ENCODE measurements at places on chromosomes 4 and X.

DNA sequence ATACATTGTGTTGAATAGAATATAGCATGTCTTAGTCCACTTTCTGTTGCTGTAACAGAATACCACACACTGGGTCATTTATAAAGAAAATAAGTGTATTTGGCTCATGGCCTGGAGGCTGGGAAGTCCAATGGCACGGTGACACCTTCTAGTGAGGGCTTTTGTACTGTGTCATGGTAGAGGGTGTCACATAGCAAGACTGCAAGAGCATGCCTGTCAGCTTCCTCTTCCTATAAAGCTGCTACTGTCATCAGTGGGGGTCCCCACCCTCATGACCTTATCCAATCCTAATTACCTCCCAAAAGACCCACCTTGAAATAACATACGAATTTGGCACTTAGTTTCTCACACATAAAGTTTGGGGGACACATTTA lies 193.2 kb downstream of the PTTG2 start:
- DNase-seq, result no peak

GRCh38 chrX:102138064-102138463 lies 4.2 kb downstream of the TCEAL6 start:
- no peak for DNase-seq

DNA sequence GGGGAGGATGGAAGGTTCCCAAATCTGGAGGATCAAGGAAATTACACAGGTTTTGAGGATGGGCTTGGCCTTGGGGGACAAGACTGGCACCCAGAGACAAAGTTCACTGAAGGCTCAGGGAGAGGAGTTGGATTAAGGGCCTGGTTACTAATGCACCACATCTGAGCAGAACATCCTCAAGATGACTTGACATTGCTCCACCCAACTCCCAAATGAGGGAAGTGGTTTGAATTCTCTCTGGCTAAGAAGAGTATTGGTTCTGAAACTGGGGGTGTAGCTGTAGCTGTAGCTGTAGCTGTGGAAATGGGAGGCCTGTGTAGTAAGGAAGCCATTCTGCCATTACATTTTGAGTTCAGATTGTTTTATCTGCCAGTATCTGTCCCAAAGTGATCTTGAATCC lies 129.4 kb downstream of the RASL11B start:
- DNase-seq, result no peak

DNA sequence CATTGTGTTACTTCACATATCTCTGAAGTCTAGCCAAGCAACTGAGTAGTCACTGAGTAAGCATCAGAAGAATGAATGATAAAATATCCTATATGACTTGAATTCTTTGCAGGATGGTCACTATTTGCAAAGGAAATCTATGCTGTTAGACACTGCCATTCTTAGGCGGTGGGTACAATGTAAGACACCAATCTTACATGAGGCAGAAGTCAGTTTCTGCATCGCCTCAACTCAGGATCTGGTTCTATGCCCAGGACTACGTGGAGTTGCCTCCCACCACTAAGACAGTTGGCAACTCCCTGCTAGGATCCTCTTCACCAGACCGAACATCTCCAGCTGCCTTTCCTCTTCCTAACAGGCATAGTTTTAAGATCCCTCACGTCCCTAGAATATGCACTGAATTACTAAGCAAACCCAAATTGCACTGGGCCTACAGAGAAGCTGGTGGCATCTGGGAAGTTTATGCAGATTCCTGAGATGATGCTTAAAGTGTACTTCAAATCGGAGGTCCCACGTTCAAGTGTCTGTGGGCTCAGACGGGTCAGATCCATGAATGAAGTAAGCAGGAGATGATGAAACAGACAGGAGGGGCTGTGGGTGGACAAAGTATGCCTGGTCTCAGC lies 45.6 kb downstream of the SEL1L3 start:
- DNase-seq, result no peak

DNA sequence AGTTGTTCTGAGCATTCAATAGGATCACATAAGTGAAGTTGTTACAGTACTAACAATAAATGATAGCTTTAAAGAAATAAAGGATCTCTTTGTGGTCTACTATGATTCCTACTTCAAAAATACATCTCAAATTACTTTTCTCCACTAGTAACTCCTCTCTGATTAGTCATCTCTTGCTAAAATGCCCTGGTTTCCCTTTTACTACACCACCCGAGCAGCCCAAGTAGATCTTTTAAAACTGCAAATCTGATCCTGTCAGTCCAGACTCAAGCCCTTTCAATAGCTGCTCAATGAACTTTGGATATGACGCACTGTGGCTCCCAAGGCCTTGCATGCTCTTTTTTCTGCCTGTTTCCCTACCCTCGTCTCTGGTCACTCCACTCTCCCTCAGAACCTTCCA lies 97.5 kb downstream of the MAOA start:
- no peak for DNase-seq

GRCh38 chr4:176587920-176588319 lies 204.8 kb downstream of the VEGFC start:
- DNase-seq, result no peak

GRCh38 chr4:41012911-41013310 lies 201.4 kb downstream of the APBB2 start:
- no peak for DNase-seq

DNA sequence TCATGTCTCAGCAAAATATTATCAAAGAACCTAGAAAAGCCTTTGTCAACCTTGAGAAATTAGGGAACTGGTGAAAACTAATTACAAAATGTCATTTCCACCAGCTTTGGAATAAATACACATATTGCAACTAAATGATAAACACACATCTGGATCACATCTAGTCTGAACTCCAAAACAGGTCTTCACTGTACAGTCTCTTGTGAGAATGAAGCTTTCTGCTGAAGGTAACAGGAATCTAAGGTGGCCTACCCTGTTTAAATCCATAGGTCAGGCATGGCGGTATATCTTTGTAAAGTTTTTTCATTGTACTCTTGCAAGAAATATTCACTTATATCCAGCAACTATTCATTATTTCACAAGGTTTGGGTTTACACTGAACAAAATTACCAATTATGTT lies 1.7 kb downstream of the SH3D19 start:
- no peak for DNase-seq

DNA sequence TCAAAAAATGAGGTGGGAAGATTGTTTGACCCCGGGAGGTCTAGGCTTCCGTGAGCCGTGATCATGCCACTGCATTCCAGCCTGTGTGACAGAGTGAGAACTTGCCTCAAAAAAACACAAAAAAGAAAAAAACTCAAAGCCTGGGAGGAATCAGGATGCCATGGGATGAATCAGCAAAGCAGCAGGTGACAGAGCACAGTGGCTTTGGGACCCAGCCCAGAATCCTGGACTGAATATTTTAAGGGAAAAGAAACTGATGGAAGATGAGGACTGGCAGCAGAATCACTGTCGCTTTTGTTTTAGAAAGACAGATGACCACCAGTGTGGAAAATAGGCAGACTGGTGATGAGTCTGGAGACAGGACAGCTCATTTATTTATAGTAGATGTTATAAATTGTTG lies 16.6 kb downstream of the S100G start:
- no peak for DNase-seq

DNA sequence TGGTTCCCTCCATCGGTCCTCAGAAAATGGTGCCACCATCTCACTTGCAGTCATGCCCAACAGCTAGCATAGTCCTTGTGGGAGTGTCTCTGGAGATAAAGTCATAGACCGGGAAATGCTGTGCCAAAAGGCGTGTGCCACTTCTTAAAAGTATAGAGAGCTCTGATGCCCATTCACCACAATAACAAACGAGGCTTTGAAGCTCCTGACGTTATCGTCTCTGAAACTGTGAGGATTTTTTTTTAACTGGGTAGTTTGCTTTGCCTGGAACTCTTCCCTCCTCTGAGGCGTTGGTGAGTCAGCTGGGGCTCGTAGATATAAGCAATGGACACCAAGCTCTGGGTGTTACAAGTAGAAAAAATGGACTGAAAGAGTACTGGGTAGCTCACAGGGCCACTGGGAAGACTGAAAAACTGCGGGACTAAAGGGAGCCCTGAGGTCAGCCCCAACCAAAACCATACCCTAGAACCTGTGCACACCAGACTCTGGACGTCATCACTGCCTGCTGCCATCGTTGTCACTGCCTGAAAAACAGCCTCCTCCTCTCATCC lies 89.4 kb upstream of the TRIM2 start:
- DNase-seq, result peak; percentile 6

DNA sequence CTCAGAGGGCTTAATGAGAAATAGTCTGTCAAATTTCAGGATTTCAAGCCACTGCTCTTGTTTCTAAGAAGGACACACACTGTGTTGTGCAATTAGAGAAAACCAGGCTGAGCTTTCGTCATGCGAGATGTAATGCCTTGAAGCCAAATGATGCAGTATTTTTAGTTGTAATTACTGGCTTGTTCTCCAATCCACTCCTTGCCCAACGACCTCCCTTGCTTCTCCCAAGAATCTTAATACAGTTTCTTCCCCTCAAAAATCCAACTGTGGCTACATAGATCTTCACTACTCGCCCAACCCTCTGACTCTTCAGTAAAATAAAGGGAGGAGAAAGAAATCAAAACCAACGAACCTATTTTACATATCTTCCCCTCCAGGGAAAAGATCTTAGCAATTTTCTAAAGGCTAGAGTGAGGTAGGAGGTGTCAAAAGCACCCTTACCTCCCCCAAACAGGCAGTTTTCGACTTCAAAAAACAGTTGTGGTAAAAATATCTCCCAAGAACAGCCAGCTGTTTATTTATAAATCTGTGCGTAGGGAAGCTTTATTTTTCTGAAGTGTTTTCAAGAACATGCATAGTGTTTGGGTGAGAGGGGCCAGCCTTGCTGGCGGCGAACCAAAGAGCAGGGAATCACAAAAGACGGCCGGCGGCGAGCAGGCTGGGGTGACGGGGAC lies 68.7 kb downstream of the MGST2 start:
- DNase-seq, result no peak

- DNase-seq, result no peak
Measured at GRCh38 chr4:184471881-184472613, 2.3 kb downstream of the IRF2 start.

DNA sequence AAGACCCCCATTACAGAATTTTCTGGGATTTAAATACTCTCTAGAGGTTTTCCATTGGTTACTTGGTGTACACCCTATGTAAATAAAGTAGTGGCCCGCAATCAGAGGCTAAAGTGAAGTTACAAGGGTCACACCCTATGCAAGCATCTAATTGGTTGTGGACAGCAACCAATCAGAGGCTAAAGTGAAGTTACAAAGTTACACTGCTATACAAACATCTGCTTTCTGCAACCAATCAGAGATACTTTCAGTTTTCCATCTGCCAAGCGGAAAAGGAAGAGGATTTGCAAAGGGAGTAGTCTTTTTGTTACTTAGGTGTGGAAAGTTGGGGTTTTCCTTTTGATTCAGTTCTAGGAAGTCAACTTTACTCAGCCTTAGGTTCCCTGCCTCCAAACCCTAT lies 2.0 kb upstream of the ATRX start:
- DNase-seq, result no peak

DNA sequence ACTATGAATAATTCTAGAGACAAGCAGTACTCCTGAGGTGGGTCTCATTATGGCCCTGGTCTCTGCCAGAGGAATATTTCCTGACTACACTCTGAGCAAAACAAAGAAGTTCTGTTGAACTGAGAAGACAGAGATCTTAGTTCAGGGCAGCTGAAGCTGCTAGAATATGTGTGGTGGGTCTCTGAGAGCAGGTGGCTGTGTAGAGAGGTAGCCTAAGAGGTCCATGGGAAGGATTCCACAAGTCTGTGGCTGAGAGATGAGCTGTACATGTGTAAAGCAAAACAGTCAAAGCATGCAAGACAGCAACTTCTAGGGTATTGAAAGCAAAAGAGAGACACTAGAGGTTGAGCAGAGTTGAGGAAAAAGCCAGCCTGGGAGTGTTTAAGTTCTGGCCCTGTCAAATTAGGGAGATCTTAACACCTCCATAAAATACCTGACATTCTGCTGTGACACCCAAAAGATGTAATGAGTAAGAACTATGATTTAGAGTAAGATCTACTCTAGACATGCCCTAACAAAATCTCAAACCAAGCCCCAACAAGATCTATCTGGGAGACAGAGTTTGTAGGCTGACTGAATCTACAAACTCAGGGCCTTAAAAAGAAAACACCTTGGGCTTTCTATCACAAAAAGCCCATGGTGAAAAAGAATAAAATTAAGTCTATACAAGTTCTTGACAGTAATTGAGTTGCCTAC lies 274.4 kb downstream of the BANK1 start:
- DNase-seq, result no peak

DNA sequence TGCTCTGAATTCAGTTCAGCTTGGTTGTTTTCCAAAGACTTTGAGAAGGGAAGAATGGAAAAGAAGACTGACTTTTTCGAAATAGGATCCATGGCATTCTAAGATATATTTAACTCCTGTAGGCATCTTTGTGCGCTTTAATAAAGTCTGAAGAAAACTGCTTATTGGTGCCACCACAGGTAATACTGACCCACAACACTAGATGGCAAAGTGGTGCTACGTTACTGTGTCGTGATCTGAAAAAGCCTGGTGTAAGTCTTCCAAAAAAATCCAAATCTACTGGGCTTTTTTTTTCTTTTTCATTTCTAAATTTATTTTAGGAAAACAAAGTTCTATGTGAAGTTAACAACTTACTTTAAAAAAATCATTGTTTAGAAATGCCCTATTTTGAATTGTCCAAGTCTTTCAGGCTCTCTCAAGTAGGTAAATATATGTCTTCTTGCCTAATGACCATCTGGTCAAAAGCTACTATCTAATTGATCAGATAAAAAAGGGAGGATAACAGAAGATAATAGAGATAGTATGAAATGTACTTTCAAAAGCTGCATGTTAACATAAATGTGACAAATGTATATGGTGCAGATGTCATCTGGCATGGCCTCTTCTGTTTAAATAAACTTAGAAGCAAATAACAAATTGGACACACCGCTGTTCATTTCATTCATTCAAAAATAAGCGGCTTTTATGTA lies 47.0 kb upstream of the MID1IP1 start:
- DNase-seq, result no peak

DNA sequence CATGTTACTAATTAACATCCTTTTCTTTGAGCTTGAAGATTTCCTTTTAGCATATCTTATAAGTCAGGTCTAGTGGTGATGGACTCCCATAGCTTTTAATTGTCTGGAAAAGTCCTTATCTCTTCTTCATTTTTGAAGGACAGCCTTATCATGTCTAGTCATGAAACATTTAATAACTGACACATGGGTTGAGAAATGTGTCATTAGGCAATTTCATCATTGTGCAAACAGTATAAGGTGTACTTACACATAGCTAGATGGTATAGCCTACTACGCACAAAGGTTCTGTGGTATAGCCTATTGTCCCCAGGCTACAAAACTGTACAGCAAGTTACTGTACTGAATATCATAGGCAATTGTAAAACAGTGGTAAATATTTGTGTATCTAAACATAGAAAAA lies 34.5 kb upstream of the ALG13 start:
- DNase-seq, result no peak

DNA sequence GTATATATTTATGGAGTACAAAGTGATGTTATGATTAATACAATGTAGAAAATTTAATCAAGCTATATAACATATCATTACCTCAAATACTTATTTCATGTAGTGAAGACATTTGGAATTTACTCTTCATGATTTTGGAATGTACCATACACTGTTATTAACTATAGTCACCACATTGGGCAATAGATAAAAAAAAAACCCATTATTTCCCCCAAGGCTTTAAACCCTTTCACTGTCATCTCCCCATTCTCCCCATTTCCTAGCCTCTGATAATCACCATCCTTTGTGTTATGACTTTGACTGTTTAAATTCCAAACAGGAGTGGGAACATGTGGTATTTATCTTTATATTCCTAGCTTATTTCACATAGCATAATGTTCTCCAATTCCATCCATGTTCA lies 2189.1 kb upstream of the AGA start:
- no peak for DNase-seq
